Activated T-helper 1 cell treated with anti-CD3 and anti-CD28 coated beads, Interleukin-2, amount 50 U/mL, for 16 hours (primary cell): ENCODE measurements at places on chromosomes 1 and 21.
A peak's percentile ranks its signal among the peaks of the same experiment; 100 is the strongest.

- no peak for DNase-seq
Measured at GRCh38 chr21:16535102-16535422, 805.3 kb downstream of the USP25 start.

DNA sequence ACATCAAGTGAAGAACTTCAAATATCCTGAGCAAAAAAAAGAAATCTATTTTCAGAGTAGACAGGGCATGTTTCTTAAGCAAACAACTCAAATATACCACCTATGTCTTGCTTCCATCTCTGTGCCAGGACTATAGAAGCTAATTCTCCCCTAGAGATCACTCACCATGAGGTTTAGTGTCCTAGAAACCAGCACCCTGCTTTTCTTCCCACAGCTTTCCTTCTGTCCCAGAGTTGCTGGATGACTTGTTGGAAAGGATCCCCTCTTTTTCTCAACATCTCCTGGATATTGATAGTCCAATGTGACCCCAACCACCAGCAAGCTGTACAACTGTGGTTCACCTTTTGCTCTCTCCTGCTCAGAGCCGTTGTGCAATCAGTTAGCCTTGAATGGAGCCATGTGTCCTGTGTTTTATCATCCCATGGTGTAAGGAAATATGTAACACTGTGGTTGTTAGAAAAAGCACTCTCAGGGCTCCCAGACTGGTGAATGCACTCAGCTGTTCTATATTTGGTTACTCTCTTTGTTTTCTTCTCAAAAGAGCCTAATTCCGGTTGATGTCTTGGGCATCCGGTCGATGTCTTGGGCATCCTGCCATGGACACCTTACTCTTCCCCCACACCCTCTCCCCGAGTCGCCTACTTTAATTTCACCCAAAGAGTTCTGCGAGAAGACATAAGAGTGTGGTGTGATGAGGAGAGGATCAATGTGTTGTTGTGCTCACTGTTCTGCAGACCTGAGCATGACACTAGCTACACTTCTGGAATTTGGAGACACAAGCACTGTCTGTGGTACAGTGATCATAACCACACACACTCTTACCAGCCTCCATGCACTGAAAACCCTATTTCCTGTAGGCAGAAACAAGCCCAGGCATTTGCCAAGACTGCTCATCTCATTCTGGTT, 1.7 kb downstream of the TNFSF4 start:
- DNase-seq, result peak; percentile 10

DNA sequence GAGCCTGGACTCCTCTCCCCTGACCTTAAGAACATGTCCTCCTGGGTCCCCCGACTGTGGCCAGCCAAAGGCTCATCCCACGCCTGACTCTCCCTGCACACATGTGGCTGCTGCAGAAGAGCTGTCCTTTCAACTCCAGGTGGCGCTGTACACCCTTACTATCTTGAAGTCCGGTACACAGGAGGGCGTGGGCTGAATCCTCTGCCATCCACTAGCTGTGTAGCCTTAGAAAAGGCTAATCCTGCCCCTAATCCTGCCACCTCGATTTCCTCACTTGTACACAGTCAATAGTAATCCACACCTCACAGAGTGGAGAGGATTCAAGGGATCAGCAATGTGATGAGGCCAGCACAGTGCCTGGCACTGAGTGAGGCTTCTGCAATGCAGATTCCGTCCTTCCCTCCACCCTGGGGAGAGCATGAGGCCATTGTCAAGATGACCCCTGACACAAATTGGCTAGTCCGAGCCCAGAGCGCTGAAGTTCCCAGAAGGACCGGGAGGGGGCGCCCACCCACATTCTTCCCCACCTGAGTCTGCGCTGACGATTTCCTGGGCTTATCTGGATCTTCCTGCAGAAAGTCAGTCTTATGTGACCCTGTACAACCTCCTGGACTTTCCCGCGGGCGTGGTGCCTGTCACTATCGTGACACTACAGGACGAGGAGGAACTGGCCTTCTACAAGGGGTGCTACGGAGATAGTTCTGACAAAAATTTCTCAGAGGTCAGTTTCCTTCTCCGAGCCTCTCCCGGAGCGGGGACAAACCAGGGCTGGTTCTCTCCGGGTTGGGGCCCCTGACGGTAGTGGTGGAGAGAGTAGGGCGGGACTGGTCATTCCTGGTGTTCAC, 47.1 kb upstream of the DMBX1 start:
- DNase-seq, result peak; percentile 58

DNA sequence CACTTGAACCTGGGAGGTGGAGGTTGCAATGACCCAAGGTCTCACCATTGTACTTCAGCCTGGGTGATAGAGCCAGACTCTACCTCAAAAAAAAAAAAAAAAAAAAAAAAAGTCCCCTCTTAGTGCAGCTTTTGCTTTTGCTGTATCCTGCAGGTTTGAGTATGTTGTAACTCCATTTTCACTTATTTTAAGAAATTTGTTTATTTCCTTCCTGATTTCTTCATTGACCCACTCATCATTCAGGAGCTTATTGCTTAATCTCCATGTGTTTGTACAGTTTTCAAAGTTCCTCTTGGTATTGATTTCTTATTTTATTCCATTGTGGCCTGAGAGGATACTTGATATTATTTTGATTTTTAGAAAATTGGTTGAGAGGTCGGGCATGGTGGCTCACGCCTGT, 50.9 kb upstream of the AK4 start:
- DNase-seq, result no peak

GRCh38 chr1:111274653-111275052, 16.0 kb upstream of the CHIA start:
- no peak for DNase-seq

- no peak for DNase-seq
Measured at GRCh38 chr1:169620565-169620964, 9.4 kb downstream of the SELP start.

- no peak for DNase-seq
Measured at GRCh38 chr1:1669468-1670440, 10.9 kb upstream of the CDK11B start.
